CD8-positive, alpha-beta memory T cell (primary cell): ENCODE measurements at places on chromosomes 1 and 21. TPM values are rescaled to one million over a fixed set of nuclear protein-coding genes. Genes with fewer than 3 reads are reported as not detected.

DNA sequence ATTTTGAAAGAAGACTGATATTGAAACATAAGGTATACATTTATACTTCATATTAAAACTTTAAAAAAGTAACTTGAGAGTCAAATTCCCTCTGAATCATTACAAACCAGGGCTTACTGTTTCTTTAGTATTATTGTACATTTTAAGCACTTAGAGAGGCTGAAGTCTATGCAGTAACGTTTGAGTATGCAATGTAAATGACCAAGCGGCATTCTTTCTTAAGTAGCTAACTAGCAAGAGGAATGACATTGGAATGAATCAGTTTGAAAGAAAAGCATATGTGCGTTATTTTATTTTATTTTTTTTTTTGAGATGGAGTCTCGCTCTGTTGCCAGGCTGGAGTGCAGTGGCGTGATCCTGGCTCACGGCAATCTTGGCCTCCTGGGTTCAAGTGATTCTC, 24.3 kb downstream of the WNT2B start:
- no peaks in the 10 kb centered on the region for H3K36me3 ChIP-seq
- H3K4me3 ChIP-seq, result no peak overlapping the region
- DNase-seq, result no peak
- H3K4me1 ChIP-seq, result no peaks in the 10 kb centered on the region

- H3K36me3 ChIP-seq, result no peaks in the 10 kb centered on the region
- H3K4me3 ChIP-seq, result no peak overlapping the region
- DNase-seq, result no peak
These were observed 48.1 kb upstream of the BACE2 start for GRCh38 chr21:41119901-41120300.

DNA sequence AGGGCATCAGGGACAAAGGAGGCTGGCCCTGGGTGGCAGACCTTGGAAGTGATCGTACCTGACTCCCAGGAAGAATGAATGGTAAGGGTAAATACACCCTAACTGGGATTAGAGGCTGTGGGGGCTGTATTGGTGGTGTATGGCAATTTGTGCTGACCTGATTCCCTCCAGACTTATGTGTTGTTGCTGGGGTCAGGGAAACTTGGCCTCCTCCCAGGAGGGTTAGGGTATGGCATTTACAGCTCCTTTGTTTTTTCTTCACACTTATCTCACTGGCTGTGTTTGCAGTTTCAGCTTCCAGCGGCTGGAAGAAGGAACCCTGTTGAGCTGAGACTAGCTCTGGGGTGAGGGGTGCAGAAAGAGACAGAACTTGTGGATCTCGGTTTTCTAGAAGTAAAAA, 8.2 kb downstream of the VANGL1 start:
- H3K27ac ChIP-seq, result peak overlapping the region; percentile 33
- no peaks in the 10 kb centered on the region for H3K36me3 ChIP-seq
- no peaks in the 10 kb centered on the region for H3K27me3 ChIP-seq
- no peak for DNase-seq

DNA sequence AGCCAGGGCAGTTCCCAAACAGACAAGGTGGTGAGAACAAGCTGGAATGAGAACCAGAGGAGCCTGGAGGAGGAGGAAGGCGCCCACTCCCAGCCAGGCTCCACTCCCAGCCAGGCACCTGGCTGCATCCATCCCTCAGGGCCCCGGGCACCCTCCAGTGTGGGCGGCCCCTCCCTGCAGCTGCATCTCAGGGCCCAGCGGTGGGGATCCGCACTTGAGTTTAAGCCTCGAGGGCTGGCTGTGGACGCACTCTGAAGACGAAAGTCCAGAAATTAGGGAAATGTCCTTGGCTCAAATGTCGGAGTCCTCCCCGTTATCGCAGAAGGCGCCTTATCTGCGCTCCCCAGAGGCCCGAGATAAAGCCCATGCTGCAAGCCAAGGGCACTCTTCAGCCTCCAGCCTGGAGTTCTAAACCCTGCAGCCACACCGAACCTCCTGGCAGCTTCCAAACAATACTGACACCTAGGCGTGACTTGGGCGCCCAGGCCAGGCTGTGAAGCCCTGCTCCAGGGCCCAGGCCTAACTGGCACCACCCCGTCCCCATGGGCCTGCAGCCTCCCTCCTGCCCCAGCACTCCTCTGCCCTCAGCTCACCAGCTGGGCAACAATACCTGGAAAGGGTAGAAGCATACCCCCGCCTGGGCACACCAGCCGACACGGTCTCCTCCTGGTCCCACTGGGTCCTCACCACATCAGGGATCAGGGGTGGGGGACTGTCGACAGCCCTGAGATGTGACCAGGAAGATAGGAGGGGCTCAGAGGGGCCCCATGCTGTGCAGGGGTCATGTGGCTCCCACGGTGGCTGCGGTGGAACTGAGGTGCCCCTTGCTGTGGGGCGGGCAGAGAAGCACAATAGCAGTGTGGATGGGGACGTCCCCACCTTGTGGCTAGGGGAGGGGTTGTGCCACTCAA, 184.8 kb upstream of the VAMP3 start:
- DNase-seq, result no peak
- no peaks in the 10 kb centered on the region for H3K4me1 ChIP-seq
- H3K27me3 ChIP-seq, result no peaks in the 10 kb centered on the region
- no peak overlapping the region for H3K4me3 ChIP-seq

- H3K4me1 ChIP-seq, result no peaks in the 10 kb centered on the region
- H3K36me3 ChIP-seq, result no peaks in the 10 kb centered on the region
- H3K4me3 ChIP-seq, result no peak overlapping the region
- no peaks in the 10 kb centered on the region for H3K27me3 ChIP-seq
These were observed 10.9 kb downstream of the IGSF21 start for GRCh38 chr1:18118491-18118890.

DNA sequence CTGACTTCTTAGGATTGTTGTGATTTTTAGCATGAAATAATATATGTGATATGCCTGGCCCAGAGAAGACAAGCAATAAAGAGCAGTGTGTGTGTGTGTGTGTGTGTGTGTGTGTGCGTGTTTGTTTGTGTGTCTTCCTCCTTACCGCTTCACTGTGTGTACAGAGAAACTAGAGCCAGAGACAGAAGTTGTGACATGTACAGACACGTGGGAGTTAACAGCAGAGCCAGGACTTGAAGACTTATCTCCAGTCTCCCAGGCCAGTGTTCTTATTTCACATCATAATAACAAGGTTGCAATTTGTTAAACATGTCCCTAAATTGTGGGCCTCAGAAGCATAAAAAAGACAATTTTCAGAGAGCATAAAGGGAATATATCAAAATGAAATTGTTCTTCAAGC, 192.0 kb upstream of the JUN start:
- H3K4me1 ChIP-seq, result peaks cover 15% of the 10 kb centered on the region
- H3K36me3 ChIP-seq, result no peaks in the 10 kb centered on the region

DNA sequence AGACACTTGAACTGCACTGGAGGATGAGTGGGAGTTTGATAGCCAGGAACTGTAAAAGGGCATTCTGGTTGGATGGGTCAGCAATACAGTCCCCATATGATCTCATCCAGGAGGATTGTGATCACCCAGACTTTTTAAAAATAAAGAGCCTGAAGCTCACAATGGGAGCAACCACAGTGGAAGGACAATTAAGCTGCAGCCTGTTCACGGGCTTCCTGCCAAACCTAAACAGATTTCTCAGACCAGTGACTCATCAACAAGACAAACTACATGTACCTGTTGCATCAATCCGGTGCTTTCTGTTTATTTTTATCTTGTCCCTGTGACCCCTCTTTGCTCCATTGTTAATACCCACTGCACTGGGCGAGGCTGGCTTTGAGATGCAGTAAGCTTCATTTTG, 52.3 kb downstream of the PAPPA2 start:
- no peak for DNase-seq
- no peak overlapping the region for H3K4me3 ChIP-seq
- H3K27me3 ChIP-seq, result no peaks in the 10 kb centered on the region
- H3K27ac ChIP-seq, result no peak overlapping the region
- no peaks in the 10 kb centered on the region for H3K36me3 ChIP-seq
- no peaks in the 10 kb centered on the region for H3K4me1 ChIP-seq

GRCh38 chr21:35438643-35439404, 389.7 kb upstream of the RUNX1 start:
- no peak overlapping the region for H3K4me3 ChIP-seq
- H3K27ac ChIP-seq, result no peak overlapping the region
- no peaks in the 10 kb centered on the region for H3K27me3 ChIP-seq
- H3K4me1 ChIP-seq, result peaks cover 21% of the 10 kb centered on the region

DNA sequence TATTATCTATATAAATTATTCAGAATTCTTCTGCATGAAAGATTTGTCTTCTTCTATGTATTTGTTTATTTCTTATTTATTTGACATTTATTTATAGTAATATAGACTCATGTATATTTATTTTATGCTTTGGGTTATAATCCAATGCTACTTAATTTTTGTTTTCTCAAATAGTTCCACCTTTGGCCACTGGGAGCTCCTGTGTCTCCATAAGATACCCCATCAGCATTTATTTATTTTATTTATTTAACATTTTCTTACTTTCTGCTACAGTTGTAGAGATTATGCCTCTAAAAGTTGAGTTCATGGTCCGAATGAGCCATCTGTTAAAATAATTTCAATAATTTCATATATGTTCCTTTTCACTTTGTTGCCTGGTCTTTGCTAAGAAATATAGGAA, 289.4 kb downstream of the ADGRL2 start:
- H3K36me3 ChIP-seq, result no peaks in the 10 kb centered on the region
- no peaks in the 10 kb centered on the region for H3K27me3 ChIP-seq
- no peak overlapping the region for H3K27ac ChIP-seq
- H3K4me1 ChIP-seq, result no peaks in the 10 kb centered on the region
- H3K4me3 ChIP-seq, result no peak overlapping the region
- DNase-seq, result no peak

DNA sequence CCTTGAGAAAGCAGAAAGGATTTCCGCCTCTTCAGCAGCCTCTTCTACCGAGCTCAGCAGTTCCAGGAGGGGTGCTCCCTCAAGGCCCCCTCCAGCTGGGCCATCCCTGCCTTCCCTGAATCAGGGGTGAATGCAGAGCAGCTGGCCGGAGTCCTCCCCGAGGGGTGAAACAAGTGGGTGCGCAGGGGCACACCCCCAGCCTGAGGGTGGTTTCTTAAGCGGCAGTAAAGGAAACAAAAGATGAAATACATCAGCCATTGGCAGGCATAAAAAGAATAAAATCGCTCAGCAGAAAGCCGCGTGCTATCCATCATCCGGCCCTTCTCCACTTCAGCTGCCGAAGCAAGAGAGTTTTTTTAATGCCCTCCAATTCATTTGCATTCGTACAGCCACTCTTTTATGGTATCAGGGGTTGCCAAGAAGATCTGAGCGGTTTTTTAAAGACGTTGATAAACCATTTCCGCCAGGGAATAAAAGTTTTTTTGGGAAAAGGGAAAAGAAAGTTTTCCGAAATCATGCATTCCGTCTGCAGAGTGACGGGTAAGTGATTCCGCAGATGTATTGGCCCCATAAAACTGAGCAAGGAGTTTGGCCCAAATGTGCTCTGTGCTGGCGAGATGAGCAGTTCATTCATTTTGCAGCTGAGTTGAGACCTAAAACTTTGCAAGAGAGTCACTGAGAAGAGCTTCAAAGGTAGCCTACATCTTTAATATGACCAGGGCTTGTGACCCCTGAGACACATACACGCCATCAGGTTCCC, 73.7 kb upstream of the ZC3H12A start:
- no peaks in the 10 kb centered on the region for H3K4me1 ChIP-seq
- H3K4me3 ChIP-seq, result no peak overlapping the region
- no peaks in the 10 kb centered on the region for H3K27me3 ChIP-seq
- DNase-seq, result no peak

GRCh38 chr1:157773493-157774350, 3.2 kb downstream of the FCRL2 start:
- H3K36me3 ChIP-seq, result no peaks in the 10 kb centered on the region
- H3K4me3 ChIP-seq, result no peak overlapping the region
- H3K27me3 ChIP-seq, result no peaks in the 10 kb centered on the region
- DNase-seq, result no peak

The WNT4 gene
- total RNA-seq, result not detected

The PRAMEF7 gene
- total RNA-seq, result not detected

The SUSD4 gene
- total RNA-seq, result 0.16 TPM

The GPR25 gene
- 0.44 TPM for total RNA-seq

The P3H1 gene
- total RNA-seq, result 35.6 TPM

The CTSS gene
- total RNA-seq, result 30.9 TPM
